ENCODE measurements at places on chromosomes 5 and 9. TPM values are rescaled to one million over a fixed set of nuclear protein-coding genes. Genes with fewer than 3 reads are reported as not detected.

DNA sequence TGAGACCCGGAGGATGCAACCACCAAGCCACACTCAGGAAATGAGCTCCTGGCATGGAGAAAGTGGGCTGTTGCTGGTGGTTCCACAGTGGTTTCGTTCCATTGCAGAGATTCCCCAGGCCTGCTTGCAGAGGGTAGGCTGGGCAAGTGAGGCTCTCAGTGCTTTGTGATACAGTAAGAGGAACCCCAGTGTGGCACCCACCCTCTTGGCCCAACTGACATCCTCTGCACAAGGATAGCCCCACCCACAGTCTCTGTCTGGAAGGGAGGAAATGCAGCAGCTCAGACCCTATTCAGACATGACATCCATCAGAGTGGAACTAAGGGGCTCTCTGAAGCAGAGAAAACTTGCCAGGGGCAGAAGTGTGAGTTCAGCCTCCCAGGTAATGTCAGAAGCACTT, 69.6 kb upstream of the FSTL4 start:
- DNase-seq = no peak

- no peak for DNase-seq
Measured at GRCh38 chr5:134777366-134777765, 18.8 kb downstream of the DDX46 start.

Gene PLPPR1
- not detected for total RNA-seq

DNA sequence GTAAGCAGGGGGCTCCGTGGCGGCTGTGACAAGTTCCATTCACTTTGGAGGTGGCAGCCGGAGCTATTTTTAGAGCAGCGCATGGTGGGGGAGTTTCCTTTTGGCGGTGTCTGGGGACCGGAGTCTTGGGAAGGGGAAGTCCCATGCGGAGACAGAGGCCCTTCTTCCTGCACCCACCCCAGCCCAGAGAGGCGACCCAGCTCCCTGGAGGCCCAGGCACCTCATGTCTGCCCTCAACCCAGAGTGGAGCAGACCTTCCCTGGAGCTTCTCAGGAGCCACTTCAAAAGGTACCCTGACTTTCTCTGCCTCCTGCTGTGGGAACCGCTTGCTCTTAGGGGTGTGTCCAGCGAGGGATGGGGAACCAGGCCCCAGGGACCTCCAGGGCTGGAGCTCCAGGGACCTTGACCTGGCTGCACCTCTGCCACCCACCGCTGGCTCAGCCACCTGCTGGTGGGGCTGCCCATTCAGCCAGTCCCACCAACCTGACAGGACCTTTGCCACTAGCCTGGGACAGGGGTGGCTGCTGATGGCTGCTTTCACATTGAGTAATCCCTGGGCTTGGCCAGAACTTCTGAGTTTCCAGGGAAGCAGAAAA, 34.1 kb downstream of the NEK6 start:
- no peak for DNase-seq

Gene MUSK
- not detected for total RNA-seq

Gene SLC36A3
- not detected for total RNA-seq

DNA sequence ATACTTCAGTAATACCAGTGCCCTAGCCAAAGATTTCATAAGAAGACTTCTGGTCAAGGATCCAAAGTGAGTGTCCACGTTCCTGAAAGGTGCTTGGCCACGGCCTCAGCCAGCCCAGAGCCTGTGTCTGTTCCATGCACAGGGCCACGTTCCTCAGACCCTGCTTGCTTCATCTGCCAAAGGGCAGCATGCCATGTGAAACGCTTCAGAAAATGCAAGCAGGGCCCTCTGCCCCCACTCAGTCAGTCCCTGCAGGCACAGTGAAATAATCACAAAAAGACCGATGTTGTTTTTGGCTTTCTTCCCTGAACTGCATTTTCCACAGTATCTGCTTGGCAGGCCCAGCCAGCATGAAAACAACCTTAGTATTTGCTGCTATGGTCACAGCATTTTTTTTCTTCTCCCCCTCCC, 85.5 kb upstream of the CTSL start:
- DNase-seq = no peak

Gene IFNA2
- not detected for total RNA-seq

Gene NR5A1
- not detected for total RNA-seq

Gene FREM1
- total RNA-seq = not detected

Gene TMEM232
- total RNA-seq = 0.84 TPM

Gene HRCT1
- total RNA-seq = 3.2 TPM

GRCh38 chr5:173567548-173567947, 48.9 kb downstream of the BOD1 start:
- DNase-seq = peak; percentile 33

Gene FCHSD1
- 12.3 TPM for total RNA-seq

Gene ZNF454
- total RNA-seq = not detected

- no peak for DNase-seq
Measured at GRCh38 chr5:65279603-65280002, 202.1 kb downstream of the ADAMTS6 start.

Gene PRRX2
- total RNA-seq = 5.1 TPM

DNA sequence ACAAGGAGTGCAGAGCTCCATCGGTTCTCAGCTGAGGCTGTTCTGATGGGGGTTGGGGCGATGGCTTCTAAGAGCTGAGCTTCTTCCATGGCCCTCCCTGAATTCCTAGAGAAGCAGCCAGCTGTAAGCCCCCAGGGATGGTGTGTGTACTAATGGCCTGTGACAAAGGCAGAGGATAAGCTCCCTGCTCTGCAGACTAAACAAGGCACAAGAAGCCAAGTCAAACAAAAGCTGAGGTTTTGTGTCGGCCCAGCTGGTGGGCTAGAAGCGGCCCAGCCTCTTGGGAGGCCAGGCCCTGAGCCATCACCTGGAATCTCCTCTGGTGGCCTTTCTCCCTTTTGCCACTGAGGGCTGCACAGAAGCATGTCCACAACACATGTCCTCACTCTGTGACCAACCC, 75.0 kb upstream of the XPA start:
- DNase-seq = no peak

GRCh38 chr5:137199966-137200365, 299.2 kb downstream of the SPOCK1 start:
- DNase-seq = no peak

Gene HSPB3
- total RNA-seq = not detected

Gene ZNF484
- total RNA-seq = 16.6 TPM

DNA sequence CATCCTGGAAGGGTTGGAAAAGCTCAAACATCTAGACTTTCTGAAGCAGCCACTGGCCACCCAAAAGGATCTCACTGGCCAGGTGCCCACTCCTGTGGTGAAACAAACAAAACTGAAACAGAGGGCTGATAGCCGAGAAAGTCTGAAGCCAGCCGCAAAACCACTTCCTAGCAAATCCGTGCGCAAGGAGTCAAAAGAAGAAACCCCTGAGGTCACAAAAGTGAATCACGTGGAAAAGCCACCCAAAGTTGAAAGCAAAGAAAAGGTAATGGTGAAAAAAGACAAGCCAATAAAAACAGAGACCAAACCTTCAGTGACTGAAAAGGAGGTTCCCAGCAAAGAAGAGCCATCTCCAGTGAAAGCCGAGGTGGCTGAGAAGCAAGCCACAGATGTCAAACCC, 87.6 kb downstream of the MAP1B start:
- DNase-seq = no peak

GRCh38 chr9:100761276-100761802, 183.5 kb downstream of the CAVIN4 start:
- no peak for DNase-seq

Gene DNAJC25
- total RNA-seq = 12.0 TPM

- no peak for DNase-seq
Measured at GRCh38 chr5:171845040-171845630, 59.5 kb downstream of the SMIM23 start.

DNA sequence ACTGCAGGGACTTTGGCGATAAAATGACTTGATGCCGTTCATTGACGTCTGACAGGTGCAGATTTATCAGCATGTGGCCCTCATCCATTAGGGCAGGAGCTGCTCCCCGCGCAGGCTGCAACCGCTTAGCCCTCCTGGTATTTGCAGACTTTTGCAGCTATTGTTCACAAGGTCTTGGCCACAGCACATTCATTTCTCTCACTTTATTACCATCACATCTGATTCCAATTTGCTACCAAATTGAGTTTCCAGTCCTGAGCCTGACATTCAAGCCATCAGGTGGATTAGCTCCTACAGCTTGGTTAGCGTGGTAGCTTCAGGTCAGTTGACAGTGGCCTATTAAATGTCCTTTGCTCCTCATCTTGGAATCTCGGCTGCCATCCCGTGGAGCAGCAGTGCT, 299.2 kb downstream of the CD180 start:
- no peak for DNase-seq

GRCh38 chr9:37339923-37340322, 82.6 kb upstream of the GRHPR start:
- no peak for DNase-seq

GRCh38 chr5:154038707-154039457, at the start of the genes FAM114A2 and MFAP3:
TSS of gene FAM114A2 (minus strand) at chr5:154038910. CDS start at chr5:154034953, 3,957 bp downstream.
TSS of gene MFAP3 (plus strand) at chr5:154038967. CDS start at chr5:154049723, 10,756 bp downstream.
- DNase-seq = peak; percentile 82

DNA sequence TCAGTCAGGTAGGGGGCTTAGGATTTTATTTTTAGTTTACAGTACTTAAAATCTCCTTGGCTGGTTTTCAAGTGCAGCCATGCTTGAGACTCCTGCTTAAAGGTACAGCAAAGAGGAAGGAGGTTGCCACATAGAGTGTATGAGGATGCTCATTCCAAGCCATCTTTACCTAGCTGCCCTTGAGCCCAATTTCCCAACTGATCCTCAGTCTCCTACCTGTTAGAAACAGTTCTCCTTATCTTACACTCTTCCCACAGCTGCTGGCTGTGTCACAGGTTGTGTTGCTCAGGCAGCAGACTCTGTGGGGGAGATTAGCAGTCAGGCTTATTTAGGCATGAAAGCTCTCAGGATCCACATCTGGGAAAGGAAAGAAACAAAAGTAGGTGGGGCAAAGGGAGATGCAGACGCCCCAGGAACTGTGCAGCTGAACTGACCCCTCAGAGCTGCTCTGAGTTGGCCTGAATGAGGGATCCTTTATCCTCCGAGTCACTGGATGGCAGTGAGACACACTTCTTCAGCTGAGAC, 95.1 kb downstream of the NMUR2 start:
- no peak for DNase-seq

Gene ARHGEF39
- 7.5 TPM for total RNA-seq

Gene EGFLAM
- total RNA-seq = 53.0 TPM

Gene NSUN2
- total RNA-seq = 118 TPM
